ENCODE measurements at places on chromosomes 4 and X. TPM values are rescaled to one million over a fixed set of nuclear protein-coding genes. Genes with fewer than 3 reads are reported as not detected.

- no peak for DNase-seq
Observed at GRCh38 chr4:46554760-46555465, 165.0 kb upstream of the GABRA2 start.

Gene TLR10
- total RNA-seq = 48.5 TPM

DNA sequence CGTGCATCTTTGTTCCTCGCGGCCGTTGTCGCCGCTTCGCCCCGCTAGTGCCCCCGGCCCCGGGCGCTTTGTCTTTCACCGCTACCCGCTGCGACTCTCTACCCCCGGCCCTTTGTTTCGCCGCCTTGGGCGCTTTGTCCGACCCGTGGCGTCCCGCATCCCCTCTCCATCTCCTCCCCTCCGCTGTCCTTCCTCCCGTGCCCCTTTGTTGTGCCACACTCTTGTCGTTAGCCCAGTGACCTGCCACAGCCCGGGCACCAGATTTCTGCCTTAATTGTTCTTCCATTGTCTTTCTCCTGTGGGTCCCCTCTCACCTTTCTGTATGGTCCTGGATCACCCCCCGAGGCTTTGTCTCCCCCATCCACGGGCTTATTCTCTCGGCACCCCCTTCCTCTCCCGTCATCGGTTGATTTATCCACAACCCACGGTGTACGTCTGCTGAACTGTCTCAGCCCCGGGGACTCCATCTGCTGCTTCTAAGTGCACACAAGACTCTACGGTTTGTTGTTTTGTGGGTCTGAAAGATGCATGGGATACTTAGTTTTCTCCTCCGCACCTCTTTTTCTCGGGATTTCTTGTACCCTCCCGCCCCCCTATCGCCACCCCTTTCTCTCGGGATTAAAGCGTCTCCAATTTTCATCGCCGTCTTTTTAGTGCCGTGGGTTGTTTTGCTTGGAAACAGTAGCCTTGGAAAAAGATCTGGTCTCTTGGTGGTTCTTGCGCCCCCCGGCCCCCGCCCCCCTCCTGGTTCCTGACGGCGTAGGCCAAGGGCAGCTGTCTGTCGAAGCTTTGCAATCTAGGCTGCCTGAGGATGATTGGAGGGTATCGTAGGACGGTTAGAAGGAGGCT, 783 bp downstream of the RBPJ start:
- DNase-seq = peak; percentile 65

Gene GPRIN3
- 0.63 TPM for total RNA-seq

Gene HSFX2
- not detected for total RNA-seq

GRCh38 chr4:140515423-140515822, 8.5 kb upstream of the ELMOD2 start:
- DNase-seq = no peak

DNA sequence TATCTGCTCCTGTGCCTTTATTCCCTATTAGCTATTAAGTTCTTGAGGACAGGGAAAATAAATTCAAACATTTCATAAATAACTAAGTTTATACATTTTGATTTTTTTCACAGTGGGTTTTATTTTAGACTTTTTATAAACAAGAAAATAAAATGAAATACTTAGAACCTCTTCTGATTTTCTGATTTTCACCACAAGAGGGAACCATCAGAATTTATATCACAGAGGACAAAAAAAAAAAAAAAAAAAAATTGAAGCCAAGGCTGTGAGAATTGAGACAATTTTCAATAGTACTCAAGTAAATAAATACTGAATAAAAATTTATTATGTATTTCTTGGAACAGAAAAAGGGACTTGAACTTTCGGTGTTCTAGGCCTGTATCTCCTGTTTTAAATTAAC, 288.1 kb downstream of the SH3BGRL start:
- DNase-seq = peak; percentile 63

DNA sequence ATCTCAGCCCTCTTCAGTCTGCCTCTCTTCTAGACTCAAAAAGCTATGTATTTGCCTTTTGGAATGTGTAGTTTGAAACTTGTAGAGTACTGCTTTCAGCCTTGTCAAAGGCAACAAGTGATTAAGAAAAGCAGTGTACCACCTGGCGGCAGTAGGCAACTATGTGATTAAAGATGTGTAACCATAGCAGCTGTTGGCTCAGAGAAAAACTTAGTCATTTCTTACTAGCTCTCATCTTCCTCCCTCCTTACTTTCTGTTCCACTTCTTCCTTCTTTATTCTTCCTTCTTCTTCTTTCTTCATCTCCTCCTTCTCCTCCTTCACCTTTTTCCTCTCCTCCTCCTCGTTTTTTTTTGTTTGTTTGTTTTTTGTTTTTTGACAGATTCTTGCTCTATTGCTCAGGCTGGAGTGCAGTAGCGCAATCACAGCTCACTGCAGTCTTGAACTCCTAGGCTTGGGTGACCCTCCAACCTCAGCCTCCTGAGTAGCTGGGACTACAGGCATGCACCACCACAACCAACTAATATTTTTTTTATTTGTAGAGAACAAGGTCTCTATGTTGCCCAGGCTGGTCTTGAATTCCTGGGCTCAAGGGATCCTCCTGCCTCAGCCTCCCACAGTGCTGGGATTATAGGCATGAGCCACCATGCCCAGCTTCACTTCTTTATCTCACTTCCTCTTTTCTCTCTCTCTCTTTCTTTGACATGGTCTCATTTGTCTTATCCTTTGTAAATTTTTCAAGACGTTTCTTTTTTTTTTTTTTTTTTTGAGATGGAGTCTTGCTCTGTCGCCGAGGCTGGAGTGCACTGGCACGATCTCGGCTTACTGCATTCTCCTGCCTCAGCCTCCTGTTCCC, 32.6 kb downstream of the ABHD18 start:
- peak; percentile 86 for DNase-seq

GRCh38 chr4:118969359-118969758, 80.7 kb downstream of the SYNPO2 start:
- DNase-seq = peak; percentile 64

- no peak for DNase-seq
Observed at GRCh38 chr4:26361297-26361696, 40.5 kb downstream of the RBPJ start.

DNA sequence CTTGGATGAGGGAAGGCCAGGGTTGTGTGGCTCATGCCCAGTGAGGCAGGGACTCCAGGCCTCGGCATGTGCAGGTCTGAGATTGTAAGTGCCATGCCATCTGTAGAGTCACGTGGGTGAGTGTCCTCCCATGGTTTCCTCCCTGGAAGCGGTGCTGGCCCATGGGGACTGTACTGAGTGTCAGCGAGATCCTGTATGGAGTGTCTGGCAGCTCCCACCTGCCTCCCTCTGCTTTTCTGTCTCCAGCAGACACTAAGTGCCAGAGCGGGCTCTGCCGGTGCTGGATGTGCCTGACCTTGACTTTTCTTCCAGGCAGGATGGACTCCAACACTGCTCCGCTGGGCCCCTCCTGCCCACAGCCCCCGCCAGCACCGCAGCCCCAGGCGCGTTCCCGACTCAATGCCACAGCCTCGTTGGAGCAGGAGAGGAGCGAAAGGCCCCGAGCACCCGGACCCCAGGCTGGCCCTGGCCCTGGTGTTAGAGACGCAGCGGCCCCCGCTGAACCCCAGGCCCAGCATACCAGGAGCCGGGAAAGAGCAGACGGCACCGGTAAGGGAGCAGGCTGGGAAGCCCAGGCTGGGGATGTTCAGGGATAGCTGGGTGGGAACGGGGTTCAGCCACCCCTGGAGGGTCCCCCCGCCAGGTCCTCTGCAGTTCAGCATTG, 7.6 kb downstream of the WFS1 start:
- no peak for DNase-seq

- no peak for DNase-seq
Observed at GRCh38 chrX:14997271-14997670, 124.0 kb downstream of the MOSPD2 start.

Gene HAND2
- total RNA-seq = not detected

Gene BTK
- 81.6 TPM for total RNA-seq

Gene USP17L20
- not detected for total RNA-seq

GRCh38 chrX:45196701-45197100, 4.0 kb downstream of the DIPK2B start:
- no peak for DNase-seq

GRCh38 chr4:145055533-145056257, 42.3 kb downstream of the ANAPC10 start:
- DNase-seq = no peak

- no peak for DNase-seq
Observed at GRCh38 chrX:71623714-71624113, 5.4 kb upstream of the CXCR3 start.

GRCh38 chr4:118989098-118990080, 100.7 kb downstream of the SYNPO2 start:
- no peak for DNase-seq

Gene ACOX3
- 7.8 TPM for total RNA-seq

- DNase-seq = no peak
Observed at GRCh38 chr4:122914938-122915337, 7.5 kb downstream of the NUDT6 start.

All from Karpas-422 (cell line).